Islet precursor cell (in vitro differentiated cells): ENCODE measurements at places on chromosomes 3 and 15.
A peak's percentile ranks its signal among the peaks of the same experiment; 100 is the strongest.

- peak; percentile 71 for DNase-seq
Measured at GRCh38 chr3:72018343-72018984, 233.5 kb upstream of the PROK2 start.

DNA sequence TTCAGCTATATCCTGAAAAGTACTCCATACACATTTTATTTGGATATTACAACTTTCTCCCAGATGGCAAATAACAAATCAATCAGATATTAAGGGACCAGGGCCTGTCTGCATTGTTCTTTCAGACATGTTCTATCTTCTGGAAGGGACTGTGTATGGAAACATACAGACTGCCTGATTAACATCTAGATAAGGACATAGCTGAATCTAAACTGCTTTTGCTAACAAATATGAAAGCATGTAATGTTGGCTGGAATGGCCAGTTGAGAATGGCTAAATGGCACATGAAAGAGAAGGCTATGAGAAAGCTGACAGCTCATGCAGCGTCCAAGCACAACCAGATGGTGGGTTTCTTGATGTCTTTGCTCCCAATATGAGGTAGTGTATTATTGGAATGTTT is 149.4 kb downstream of the CFAP20DC start:
- DNase-seq, result no peak

- DNase-seq, result no peak
Measured at GRCh38 chr15:98898122-98898521, 109.5 kb downstream of the PGPEP1L start.

DNA sequence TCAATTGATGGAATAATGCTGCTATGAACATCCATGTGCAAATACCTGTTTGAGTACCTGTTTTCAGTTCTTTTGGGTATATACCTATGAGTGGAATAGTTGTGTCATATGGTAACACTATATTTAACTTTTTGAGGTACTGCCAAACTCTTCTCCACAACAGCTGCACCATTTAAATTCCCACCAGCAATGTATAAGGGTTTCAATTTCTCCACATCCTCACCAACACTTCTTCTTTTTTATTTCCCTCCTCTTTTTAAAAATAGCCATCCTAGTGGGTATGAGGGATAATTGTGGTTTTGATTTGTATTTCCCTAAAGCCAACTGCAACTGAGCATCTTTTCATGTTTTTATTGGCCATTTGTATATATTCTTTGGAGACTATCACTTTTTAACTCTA is 31.3 kb upstream of the ARHGEF3 start:
- DNase-seq, result no peak

GRCh38 chr3:176692199-176692965 is 504.9 kb downstream of the TBL1XR1 start:
- no peak for DNase-seq

GRCh38 chr3:177282119-177282655 is 84.9 kb upstream of the TBL1XR1 start:
- no peak for DNase-seq

DNA sequence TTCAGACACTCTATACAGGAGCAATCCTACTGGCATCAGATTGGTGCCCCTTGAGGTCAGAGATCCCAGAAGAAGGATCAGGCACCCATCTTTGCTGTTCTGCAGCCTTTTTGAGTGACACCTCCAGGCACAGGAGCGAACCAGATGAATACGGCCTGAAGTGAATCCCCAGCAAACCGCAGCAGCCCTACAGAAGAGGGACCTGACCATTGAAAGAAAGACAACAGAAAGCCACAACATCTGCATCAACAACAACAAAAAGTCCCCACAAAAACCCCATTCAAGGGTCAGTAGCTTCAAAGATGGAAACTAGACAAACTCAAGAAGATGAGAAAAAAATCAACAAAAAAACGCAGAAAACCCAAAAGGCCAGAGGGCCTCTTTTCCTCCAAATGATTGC is 130.4 kb downstream of the PPM1L start:
- no peak for DNase-seq

DNA sequence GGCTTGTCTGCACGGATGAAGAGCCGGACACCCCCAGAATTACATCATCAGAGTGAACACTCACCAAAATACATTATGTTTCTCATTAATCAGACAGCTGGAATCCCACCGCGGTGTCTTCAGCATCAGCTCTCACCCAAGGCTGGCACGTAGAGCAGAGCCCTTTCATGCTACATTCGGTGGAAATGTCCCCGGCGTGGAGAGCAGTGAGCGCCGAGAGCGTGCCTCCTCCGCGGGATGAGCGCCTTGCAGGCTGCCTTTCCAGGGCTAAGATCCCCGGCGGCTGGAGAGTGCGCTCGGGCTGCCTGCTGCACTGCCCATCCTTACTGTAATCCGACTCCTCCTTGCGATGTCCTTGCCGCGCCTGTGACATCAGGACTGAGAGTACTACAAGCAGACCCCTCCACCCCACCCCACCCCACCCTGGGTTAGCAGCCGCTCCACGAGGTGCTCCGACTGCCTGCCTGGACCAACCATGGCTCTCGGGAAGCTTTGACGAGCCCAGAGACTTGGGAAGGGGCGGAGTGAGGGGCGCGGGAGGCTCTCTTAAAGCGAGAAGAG is at the start of gene ZNF385D:
Gene ZNF385D (minus strand): TSS at position 380 of the 561 bp plus-strand sequence. CDS start 294 bp downstream, at position 86.
- DNase-seq, result peak; percentile 96

GRCh38 chr3:166123576-166123975 is 286.4 kb upstream of the BCHE start:
- DNase-seq, result no peak

DNA sequence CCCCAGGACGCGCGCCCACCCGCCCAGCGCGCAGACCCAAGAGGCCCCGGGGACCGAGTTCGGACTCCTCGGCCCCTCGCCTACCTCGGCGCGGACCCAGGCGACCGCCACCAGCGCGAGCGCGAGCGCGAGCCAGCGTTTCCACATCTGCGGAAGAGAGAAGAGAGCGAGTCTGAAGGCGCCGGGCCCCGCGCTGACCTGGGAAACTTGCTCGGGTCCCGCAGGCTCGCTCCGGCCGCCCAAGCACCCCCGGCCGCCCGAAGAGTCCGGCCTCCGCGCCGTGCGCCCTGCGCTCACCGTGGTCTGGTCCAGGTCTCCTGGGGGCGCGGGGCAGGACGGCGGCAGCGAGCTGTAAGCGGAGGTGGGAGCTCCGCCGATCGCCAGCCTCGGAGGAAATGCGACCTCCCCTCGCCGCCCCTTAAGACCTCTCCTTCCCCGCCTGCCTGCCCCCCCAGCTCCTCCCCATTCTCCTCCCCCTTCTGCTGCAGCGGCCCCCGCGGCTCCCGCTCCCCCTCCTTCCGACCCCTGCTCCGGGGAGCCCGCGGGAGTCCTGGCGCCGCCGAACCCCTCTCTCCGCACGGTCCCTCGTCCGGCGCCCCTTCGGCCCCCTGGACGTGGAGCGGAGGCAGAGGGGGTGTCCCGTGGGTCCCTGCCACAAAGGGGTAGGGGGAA is at the start of gene FSTL1:
Gene FSTL1 (minus strand): TSS at position 393 of the 672 bp plus-strand sequence. CDS start 246 bp downstream, at position 147.
- DNase-seq, result peak; percentile 87

DNA sequence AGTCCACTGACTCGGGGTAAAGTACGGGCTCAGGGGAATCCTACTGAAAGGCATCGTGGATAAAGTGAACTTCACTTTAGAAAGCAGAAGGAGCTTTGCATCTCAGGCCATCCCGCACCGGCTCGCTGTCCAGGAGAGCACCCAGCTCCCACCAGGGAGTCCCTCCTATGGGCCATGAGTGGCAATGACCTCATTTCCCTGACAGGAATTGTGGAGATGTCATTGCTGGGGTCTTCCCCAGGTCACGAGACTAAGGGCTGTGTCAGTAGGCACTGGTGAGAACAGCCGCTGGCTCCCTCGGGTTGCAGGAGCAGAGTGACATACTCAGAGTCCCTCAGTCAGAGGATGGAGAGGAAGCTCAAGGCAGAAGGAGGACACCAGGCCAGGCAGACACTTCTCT is 97.3 kb downstream of the XXYLT1 start:
- DNase-seq, result no peak

GRCh38 chr3:52197842-52198625 is at the start of gene ALAS1:
Gene ALAS1 (plus strand): TSS chr3:52198160. CDS start chr3:52199242, 1,082 bp downstream.
- peak; percentile 95 for DNase-seq

- DNase-seq, result no peak
Measured at GRCh38 chr3:185488465-185488864, 10.4 kb downstream of the TMEM41A start.

- no peak for DNase-seq
Measured at GRCh38 chr3:156356537-156357363, 198.2 kb downstream of the SSR3 start.

- DNase-seq, result no peak
Measured at GRCh38 chr3:183085634-183086390, 13.5 kb downstream of the MCCC1 start.

DNA sequence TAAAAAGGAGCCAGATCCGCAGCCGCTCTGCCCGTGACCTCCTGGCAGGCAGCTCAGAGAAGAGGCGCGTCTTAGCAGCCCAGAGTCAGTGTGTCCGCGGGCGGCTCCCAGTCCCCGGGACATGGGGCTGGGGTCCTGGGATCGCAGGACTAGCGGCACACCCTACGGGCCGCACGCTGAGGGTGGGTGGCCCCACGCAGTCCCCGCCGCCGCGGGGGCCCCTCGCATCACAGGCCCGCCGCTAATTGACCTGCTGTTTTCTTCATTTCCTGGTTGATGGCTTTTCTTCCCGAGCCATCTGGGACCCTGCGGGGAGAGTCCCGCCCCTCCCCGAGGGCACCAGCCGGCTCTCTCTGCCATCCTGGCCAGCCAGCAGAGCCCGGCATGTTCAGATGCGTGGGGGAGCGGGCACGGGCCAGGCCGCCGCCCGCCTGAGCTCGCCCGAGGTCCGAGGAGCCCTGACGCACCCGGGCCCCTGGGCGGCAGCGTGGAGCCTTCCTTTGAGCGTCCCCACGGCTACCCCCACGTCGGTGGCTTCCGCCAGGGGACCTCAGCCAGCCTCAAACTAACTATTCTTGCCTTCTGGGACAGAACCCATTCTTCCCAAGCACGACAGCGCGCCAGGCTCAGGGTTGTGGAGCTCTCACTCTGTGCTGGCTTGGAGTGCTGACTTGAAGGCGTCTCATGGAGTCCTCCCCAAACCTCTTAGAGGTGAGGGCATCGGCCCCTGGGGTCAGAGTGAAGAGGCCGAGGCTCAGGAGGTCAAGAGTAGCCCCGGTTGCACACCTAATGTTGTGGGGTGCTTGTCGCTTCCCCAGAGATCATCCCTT is 34.6 kb upstream of the CACNA2D3 start:
- peak; percentile 65 for DNase-seq

DNA sequence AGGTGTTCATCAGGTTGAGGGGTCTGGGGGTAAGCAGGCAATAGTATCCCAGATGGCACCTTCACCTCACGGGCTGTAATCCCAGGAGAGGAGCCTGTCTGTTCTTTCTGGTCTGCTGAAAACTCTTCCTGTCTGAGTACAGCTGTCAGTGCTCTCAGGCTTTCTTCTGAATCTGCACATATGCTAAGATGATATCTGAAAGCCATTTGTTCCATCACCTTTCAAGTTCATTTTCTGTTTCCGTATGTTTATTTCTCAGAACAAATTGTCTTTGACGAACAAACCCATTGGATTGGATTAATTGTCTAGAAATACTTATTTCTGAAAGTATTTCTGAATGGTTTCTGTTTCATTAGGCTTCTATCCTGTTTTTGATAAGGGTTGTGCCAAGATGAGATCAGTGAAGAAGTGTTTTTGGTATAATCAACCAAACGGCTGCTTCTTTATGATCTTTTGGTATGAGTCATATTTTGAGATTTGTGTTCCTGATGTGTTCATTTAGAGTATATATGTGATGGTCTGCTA is 13.3 kb downstream of the ZNF592 start:
- no peak for DNase-seq

- no peak for DNase-seq
Measured at GRCh38 chr3:159832024-159832423, 156.6 kb upstream of the IL12A start.

DNA sequence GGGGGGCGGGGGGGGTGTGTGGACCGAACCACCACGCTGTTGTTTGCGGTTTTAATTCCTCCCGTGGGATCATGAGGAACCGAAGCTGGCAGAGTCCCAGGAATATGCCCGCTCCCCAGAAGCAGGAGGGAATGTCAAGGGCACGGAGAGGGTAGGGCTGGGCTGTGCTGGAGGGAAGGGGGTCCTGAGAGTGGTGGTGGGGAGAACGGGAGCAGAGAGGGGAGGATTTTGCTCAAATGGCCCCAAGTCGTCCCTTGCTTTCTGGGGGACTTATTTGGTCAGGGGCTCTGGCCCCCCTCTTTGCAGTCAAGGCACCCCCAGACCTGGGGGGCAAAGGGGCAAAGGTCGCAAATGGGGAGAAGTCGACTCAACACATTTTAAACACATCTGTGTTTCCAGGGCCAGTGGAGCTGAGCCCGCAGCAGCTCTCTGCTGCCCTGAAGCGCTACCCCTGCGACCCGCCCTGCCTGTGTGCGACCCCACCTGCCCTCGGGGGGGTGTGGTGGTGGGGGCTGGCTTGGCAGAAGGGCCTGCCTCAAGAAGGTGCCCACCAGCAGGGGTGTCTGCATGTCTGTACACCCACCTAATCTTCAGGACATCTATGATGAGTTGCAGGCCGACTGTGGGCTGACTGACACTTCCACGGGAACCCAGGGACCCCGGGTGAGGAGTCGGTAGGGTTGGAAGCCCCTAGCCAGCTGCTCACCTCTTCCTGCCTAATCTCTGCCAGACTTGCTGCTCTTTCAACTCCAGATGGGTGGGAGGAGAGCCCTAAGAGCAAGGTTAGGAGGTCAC is 602 bp upstream of the ATP2B2 start:
- no peak for DNase-seq

DNA sequence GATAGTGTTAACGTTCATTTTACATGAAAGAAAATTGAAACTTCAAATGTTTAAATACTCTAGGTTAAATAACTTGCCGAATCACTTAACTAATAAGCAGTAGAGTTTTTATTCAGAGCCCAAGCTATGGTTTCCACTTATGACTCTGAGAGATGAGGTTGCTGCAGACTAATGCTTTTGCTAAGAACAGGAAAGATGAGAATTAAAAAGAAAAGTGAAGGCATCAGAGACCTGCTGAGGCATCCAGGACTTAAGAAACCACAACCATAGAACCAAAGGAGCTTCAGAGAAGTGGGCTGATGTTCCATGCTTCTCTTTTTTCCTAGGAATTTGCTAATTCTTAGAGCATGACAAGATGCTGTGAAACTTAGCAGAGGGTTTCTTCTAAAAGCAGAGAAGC is 9.5 kb downstream of the HMG20A start:
- DNase-seq, result no peak

- DNase-seq, result peak; percentile 56
Measured at GRCh38 chr3:29137601-29138000, 143.3 kb upstream of the RBMS3 start.
